Large intestine (tissue), 12 donors: ENCODE measurements at places on chromosomes 2 and 18.
A peak's percentile ranks its signal among the peaks of the same experiment; 100 is the strongest.

- peak; percentile 50 for DNase-seq
Observed at GRCh38 chr2:88053934-88054781, 1.4 kb downstream of the KRCC1 start.

GRCh38 chr2:68372485-68372884 is 7.4 kb downstream of the PLEK start:
- no peak for DNase-seq

DNA sequence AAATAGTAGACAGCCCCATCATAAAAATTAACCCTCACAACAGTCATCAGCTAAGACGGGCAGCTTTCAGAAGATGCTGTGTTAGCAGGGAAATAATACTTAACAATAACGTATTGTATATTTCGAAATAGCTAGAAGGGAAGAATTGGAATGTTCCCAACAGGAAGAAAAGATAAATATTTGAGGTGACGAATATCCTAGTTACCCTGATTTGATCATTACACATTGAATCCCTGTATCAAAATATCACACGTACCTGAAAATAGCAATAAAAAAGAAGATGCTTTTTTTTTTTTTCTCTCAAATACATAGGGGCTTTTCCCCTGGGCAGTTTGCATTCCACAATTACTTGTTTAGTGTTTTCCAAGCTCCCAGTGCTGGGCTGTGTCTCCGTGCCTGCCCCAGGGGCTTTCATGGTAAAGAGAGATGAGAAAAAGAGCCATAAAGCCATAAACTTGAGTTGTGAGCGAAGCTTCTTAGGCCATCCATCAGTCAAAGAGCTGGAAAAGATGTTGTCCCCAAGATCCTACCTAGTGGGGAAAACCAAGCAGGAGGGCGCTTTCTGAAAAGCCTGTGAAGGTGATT is 183.0 kb upstream of the REV1 start:
- DNase-seq: no peak

GRCh38 chr2:120422465-120423160 is 76.7 kb downstream of the INHBB start:
- no peak for DNase-seq

DNA sequence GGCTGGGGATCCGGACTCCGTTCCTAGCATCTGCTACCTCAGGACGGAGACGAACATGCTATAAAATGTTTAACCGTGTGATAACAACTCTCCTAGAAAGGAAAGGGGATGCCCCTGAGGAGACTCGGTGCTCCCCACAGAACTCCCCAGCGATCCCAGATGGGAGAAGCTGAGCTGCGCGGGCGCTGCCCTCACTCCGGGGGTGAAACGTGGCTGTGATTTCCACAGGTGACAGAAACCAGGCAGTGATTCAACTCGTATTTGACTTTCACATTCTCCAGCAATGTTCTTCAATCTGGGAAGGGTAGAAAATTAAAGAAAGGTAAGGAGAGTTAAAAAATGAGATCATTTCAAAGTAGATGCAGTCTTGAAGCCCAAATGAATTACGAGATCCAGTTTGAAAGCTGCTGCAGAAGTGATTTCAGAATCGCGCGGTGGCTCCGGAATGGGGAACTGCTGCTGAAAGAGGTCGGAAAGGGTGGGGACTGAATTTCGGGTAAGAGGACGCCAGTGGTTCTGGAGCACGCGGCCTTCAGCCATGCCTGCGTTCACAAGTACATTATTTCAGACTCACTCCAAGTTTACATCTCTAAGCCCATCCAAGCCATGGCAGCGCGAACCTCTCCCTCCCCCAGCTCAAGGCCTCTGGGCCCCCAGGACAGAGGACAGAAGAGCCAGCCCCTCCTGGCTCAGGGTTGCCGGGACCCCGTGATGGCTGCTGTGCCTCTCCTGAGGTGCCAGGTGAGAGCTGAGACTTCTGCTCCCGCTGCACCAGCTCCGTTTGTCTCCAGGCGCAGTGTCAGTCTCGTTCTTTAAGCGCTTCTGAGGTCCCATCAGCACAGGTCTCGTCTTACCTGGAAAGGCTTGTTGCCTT is 39.5 kb downstream of the ADNP2 start:
- DNase-seq: no peak

- no peak for DNase-seq
Observed at GRCh38 chr2:118112771-118113334, 24.6 kb downstream of the INSIG2 start.

DNA sequence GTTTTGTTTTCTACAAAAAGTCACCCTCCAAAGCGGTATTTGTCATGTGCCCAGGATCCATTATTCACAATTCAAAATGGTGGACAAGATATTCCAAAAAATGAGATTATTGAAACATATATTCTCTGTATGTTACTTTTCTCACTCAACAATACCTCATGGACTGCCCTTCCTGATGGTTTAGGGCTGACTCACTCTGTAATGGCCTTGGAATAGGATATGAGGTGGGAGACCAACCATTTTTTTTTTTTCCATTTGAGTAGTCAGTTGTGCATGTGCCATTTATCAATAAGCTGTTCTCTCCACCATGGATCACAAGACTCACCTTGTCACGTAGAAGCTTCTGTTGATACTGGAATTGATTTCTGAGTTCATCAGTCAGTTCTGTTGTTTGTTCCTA is 64.5 kb downstream of the LYPD6 start:
- no peak for DNase-seq

- DNase-seq: no peak
Observed at GRCh38 chr2:129806990-129807389, 172.5 kb upstream of the RAB6C start.

DNA sequence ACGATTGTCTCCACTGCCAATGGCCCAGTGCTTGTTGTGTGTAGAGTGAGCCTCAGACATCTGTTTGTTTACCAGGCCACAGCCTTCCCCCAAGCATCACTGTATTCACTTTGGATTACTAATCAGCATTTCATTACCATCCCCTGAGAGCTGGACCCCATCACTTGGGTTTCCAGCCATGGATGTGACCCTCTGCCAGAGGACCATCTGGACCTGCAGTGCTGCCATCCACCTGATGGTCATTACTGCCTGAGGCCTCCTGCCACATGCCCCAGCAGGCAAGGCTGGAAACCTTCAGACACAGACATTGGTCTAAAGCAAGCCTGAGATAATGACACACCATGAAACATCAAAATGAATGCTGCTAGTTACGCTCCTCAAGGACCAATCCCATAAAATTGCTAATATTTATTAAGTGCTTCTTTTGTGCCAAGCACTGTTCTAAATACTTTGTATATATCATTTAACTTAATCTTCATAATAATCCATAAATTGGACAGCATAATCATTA is 2096.3 kb upstream of the CELF4 start:
- DNase-seq: no peak

- DNase-seq: no peak
Observed at GRCh38 chr2:172177581-172177980, 74.9 kb upstream of the DLX2 start.

- DNase-seq: no peak
Observed at GRCh38 chr2:66082581-66082980, 352.3 kb upstream of the MEIS1 start.

DNA sequence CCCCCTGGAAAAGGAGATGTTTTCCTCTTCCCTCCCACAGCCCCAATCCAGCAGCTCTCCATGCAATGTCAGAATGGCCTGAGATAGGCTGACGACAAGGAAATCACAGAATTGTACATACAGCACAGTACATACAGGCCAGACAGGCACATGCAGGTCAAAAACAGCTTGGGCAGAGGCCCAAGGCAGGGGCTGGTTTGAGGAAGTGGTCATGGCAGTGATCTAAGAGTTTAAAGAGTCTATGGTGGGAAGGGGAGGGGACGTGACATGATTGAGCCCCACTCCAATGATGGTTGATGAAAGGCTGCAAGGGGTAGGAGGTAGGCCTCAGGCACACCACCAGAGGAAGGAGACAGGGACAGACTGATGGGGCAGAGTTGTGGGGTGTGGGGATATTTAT is 4.3 kb downstream of the DCTN1 start:
- DNase-seq: no peak

- DNase-seq: no peak
Observed at GRCh38 chr18:36993068-36993467, 164.1 kb downstream of the KIAA1328 start.

GRCh38 chr2:38274286-38275276 is 102.5 kb downstream of the ATL2 start:
- peak; percentile 39 for DNase-seq

- DNase-seq: no peak
Observed at GRCh38 chr2:23633966-23634365, 249.0 kb downstream of the KLHL29 start.

GRCh38 chr18:36850527-36851201 is 21.7 kb downstream of the KIAA1328 start:
- no peak for DNase-seq

- no peak for DNase-seq
Observed at GRCh38 chr2:74179063-74179865, 585 bp upstream of the MOB1A start.

DNA sequence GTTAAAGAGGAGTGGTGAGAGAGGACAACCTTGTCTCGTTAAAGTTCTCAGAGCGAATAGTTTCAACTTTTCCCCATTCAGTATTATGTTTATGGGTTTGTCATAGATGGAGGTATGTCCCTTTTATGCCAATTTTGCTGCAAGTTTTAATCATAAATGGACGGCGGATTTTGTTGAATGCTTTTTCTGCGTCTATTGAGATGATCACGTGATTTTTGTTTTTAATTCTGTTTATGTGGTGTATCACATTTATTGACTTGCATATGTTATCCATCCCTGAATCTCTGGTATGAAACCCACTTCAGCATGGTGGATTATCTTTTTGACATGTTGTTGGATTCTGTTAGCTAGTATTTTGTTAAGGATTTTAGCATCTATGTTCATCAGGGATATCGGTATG is 1123.8 kb upstream of the KLHL29 start:
- DNase-seq: no peak

- DNase-seq: no peak
Observed at GRCh38 chr2:111944531-111945210, 46.3 kb downstream of the MERTK start.

GRCh38 chr2:193141-193671 is 70.6 kb downstream of the SH3YL1 start:
- no peak for DNase-seq

- DNase-seq: no peak
Observed at GRCh38 chr18:49739275-49739674, 74.1 kb downstream of the ACAA2 start.

- no peak for DNase-seq
Observed at GRCh38 chr2:7262727-7263126, 345.5 kb downstream of the RNF144A start.

DNA sequence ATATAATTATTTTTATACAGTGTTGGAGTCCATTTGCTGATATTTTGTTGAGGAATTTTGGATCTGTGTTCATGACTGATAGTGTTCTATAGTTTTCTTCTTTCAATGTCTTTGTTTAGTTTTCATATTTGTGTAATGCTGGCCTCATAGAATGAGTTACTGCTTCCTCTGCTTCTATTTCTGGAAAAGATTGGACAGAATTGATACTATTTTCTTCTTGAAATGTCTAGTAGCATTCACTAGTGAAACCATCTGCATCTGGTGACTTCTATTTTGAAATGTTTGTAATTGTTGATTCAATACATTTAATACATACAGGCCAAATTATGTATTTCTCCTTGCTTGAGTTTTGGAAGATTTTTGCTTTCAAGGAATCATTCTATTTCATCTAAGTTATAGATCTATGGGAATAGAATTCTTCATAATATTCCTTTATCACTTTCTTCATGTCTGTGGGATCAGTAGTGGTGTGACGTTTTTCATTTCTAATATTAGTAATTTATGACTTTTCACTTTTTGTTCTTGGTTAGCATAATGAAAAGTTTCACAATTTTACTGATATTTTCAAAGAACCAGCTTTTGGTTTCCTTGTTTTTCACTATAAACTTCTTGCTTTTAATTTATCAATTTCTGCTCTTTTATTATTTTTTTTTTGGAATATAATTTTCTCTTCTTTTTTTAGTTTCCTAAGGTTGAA is 509.9 kb upstream of the VRK2 start:
- DNase-seq: no peak
